ENCODE measurements at places on chromosomes 6 and 20.

- no peak for DNase-seq
Observed at GRCh38 chr6:28407401-28407800, 7.9 kb upstream of the ZSCAN12 start.

DNA sequence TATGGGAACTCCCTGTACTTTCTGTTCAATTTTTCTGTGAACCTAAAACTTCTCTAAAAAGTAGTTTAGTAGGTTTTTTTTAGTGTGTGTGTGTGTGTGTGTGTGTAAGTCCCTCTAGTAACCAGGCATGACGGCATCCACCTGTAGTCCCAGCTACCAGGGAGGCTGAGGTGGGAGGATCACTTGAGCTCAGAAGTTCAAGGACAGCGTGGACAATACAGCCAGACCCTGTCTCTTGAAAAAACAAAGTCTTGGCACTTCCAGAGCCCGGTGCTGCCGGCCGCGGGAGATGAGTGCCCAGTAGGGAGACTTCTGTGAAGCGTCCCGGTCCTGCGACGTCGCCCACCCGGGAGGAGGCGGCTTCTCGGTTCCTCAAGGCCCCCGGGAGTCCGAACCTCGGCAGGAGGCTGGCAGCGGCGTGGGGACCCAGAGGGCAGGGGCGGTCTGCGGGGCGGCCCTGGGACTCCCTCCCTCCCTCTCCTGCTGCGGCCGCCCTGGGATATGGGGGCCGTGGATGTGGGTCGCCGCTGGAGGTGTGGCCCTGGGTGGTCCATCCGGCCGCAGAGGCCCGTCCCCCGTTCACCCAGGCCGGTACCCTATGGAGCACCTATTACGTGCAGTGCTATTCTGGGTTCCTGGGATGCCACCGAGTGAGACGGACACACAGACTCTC, 78.0 kb upstream of the SIRPG start:
- no peak for DNase-seq

GRCh38 chr6:168050881-168051586, 28.0 kb downstream of the FRMD1 start:
- DNase-seq, result no peak

GRCh38 chr6:127436578-127437110, 22.5 kb downstream of the KIAA0408 start:
- DNase-seq, result no peak

DNA sequence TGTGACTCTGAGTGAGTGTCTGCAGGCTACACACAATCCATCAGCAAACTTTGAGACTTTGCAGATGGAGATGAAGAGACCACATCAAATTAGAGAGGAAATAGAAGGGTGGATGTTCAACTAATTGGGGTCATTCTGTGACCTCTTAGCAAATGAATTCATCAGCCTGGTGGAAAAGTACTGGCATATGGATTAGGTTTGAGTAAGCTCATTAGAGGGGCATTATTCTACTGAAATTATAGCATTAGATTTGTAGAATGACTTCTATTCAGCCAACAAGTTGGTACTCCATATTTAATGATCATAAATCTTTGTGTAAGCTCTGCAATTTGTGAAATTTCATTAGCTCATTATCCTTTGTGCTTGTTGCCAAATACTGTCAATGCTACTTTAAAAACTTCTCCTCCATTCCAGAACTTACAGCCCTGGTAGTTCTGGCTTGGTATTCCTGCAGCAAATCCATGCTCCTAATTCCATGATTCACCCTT, 63.8 kb downstream of the ADTRP start:
- DNase-seq, result no peak

DNA sequence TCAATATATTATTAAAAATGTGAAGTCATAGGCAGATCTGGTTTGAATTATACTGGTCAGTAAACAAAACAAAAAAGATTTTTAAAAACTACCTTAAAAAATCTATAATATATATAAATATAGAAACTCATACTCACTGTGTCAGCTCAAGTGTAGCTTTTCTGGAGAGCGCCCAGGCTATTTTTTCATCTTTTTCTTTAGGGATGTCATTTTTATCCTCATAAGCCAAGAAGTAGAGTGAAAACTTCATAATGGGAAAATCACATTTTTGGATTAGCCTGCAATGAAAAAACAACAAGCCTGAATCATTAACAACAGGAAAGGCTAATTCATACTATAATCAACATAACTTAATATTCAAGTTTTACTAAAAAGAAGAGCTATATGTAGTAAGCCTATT, 18.7 kb downstream of the GLO1 start:
- DNase-seq, result no peak

DNA sequence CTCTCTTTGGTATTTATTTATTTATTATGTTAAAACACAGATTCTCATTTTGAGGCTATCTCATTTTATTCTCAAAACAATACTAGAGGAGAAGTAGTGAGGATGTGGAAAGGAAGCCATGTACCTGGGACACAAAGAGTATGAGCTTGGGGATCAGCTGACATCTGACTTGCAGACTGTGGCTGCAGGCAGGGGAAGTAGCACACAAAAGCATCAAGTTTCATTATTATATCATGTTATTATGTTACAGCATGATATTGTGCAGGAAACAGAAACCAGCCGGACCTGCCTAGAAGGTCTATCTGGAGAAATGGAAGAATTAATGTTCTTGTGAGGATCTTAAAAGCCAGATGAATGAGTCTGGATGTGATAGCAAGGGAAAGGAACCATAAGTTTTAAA, 248.2 kb downstream of the KHDC1L start:
- DNase-seq, result no peak

- no peak for DNase-seq
Observed at GRCh38 chr6:142907544-142907943, 37.4 kb downstream of the HIVEP2 start.

GRCh38 chr20:41178495-41178894, 41.2 kb downstream of the PLCG1 start:
- DNase-seq, result no peak

DNA sequence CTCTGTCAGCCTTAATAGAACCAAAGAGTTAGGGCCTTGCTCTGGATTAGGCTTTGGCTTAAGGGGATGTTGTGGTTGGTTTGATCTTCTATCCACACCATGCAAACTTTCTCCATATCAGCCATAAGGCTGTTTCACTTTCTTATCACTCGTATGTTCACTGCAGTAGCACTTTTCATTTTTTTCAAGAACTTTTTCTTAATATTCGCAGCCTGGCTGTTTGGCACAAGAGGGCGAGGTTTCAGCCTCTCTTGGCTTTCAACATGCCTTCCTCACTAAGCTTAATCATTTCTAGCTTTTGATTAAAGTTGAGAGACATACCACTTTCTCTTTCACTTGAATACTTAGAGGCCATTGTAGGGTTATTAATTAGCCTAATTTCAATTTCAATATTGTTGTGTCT, 193.1 kb downstream of the NRN1 start:
- no peak for DNase-seq

GRCh38 chr6:149246691-149247384, 70.7 kb upstream of the TAB2 start:
- DNase-seq, result no peak

GRCh38 chr20:21513181-21513663, 642 bp downstream of the NKX2-2 start:
- no peak for DNase-seq

GRCh38 chr6:105226598-105227294, 46.9 kb upstream of the POPDC3 start:
- no peak for DNase-seq

All from stimulated activated CD4-positive, alpha-beta T cell treated with anti-CD3 and anti-CD28 coated beads, Interleukin-2, amount 100 ng/mL, for 24 hours (primary cell).